Caco-2 (cell line): ENCODE measurements at places on chromosomes 6 and 20. TPM values are rescaled to one million over a fixed set of nuclear protein-coding genes. Genes with fewer than 3 reads are reported as not detected.
A peak's percentile ranks its signal among the peaks of the same experiment; 100 is the strongest.

The TRMT11 gene
- 31.5 and 36.7 TPM in 2 replicates for total RNA-seq

DNA sequence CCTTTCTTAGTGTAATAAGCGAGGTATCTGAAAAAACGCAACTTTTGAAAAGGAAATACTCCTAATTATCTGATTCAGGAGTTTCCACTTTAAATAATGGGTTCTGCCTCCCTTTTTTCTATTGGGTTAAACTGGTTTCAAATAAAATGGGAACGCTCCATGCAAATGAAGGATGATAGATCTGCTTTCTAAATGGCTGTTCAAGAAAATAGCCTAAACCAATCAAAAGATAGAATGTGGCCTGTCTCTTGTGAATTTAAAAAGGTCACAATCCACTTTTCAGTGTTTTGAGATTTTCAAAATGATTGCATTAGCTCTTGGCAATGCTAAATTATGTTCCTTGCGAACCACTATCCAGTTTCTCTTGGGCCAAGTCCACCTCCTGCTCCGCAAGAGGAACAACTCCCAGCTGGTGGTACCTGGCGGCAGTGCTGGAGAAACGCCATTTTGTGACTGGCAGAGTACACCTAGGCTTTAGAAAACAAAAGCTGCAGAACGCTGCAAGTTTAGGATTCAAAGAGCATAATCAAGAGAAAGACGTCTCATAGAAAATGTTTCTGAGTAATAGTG lies 56.7 kb downstream of the TRIM38 start:
- H3K4me3 ChIP-seq: no peak overlapping the region
- H3K4me1 ChIP-seq: peaks cover 7% of the 10 kb centered on the region
- no peaks in the 10 kb centered on the region for H3K36me3 ChIP-seq
- H3K27me3 ChIP-seq: no peaks in the 10 kb centered on the region

- no peak overlapping the region for H3K27ac ChIP-seq
- H3K4me1 ChIP-seq: no peaks in the 10 kb centered on the region
- H3K36me3 ChIP-seq: no peaks in the 10 kb centered on the region
- H3K27me3 ChIP-seq: no peaks in the 10 kb centered on the region; the same call in 1 of the 2 replicates
- DNase-seq: no peak
Measured at GRCh38 chr6:4370066-4370465, 234.7 kb upstream of the ECI2 start.

DNA sequence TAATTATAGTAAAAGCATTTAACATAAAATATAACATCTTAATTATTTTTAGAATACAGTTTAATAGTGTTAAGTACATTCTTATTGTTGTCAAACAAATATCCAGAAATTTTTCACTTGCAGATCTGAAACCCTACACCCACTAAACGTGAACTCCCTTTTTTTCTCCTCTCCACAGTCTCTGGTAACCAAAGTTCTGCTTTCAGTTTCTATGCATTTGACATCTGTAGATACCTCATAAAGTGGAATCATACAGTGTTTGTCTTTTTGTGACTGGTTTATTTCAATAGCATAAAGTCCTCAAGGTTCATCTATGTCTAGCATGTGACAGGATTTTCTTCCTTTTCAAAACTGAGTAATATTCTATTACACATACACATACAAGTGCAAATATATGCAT lies 286.3 kb downstream of the BTBD3 start:
- no peak for DNase-seq
- H3K27ac ChIP-seq: no peak overlapping the region
- no peaks in the 10 kb centered on the region for H3K27me3 ChIP-seq

DNA sequence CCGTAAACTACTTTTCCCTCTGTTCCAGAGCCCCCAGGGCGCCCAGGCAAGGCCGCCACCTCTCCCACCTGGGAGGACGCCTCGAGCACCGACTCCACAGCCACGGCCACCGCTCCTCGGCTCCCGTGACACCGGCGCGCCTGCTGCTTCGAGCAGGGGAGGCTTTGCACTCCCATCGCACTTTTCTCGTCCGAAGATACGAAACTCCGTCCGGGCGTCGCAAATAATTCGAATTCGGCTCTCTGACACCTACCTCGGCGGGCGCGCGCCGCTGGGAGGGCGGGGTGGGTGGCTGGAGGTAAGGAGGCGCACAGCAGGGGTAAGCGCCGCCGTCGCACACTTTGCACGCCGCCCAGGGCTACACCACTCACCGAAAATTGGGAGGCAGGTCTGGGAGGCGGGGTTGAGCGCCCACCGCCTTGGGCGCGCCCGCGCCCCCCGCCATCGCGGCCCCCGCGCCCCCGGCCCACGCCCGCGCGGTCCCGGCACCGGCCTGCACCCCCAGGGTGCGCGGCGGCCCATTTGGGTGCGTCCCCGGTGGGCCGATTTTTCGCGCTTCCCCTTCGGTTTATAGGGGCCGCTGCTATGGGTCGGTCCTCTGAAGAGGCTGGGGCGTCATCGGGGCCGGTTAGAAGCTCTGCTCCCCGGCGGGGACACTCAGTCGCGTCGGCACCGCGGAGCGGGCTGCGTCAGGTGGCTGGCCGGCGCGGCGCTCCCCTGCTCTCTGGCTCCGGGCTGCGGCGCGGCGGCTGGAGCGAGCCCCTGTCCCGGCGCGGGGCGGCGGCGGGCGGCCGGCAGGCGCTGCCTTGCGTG lies 36.2 kb downstream of the GNAS start:
- no peak overlapping the region for H3K4me3 ChIP-seq
- H3K27me3 ChIP-seq: no peaks in the 10 kb centered on the region
- peak overlapping the region; percentile 8 for H3K27ac ChIP-seq

DNA sequence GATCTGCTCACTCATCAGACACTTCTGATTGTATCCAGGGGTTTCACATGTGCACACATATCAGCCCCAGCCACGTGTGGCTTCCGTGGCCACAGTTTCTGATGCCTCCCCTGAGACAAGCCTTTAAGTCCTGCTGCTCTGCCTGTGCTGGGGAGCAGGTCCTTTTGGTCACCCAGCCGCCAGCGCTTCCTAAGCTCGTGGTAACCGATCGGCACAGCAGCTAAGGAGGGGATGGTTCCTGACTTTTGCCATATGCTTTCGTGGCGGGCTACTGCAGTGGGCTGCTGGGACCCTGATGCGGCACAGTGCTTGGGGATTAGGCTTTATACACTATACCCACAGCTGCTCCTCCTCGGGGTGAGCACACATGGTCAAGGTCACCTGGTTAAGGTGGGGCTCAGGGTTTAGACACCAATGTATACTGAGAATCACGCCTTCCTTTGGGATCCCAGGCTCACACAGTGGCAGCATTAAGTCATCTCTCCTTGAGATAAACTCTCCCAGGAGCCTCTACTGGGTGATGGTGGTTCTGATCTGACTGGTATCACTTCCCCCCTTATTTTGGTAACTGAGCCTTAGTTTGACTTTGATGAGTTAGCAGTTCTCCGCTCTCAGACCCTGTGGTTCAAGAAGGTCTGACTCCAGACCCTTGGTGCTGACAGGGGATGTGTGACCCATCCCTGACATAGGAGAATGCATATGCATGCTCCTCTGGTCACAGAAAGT lies 85.9 kb upstream of the KCNG1 start:
- no peaks in the 10 kb centered on the region for H3K36me3 ChIP-seq
- H3K4me1 ChIP-seq: no peaks in the 10 kb centered on the region
- H3K27ac ChIP-seq: no peak overlapping the region
- H3K4me3 ChIP-seq: no peak overlapping the region
